ENCODE measurements at places on chromosomes 5 and 9.
A peak's percentile ranks its signal among the peaks of the same experiment; 100 is the strongest.

DNA sequence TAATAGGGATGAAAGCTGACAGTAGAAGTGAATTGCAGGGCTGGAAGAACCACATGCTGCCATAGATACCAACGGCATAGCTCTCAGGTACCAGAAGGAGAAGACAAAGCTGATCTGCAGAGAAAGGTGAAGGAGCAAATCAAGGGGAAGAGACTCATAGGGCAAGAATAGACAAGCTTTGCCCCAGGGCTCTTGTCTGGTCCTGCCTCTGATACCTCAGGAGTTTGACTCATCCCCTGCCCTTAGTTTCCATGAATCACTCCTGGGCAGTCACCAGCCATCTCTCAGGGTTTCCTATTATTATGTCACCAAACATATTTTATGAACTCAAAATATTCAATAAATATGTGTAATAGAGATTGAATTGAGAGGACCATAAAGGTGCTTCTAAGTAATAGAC, 800.9 kb downstream of the DNAH5 start:
- no peak for DNase-seq

DNA sequence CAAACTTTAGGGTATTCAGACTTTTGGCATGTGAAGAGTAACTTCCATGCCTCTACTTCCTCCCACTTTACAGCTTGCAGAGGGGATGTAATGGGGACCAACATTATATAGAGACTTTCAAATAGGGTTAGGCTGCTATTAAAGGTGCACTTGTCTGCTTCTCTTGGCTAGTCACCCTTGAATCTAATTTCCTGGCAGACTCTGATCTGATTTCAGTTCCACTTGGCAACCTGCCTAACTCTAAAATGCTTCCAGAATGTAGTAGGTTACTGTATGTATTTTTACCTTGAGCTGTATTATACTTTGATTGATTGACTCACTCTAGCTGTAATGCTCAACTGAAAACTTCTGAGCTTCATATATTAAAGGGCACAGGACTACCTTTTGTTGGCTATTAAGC, 693.4 kb downstream of the KCTD16 start:
- peak; percentile 1 for DNase-seq

DNA sequence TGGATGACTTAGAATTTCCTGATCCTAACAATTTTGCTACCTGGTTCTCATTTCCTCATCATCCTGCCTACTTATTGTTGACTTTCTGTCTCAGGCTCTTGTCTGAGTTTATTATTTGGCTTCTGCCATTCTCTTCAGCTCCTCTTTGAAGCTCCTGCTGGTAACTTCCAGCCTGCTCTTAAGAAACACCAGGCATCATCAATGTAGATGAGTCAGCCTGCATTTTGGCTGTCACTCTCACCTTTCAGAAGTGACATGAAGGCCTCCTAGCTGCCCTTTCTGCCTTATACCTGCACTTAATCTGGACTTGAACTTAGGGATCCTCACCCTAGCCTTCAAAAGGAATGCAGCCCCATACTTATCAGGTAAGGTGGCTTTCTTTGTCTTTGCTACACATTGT, 551.8 kb upstream of the ZNF608 start:
- DNase-seq: no peak

GRCh38 chr5:10481241-10481935, 39.7 kb downstream of the ROPN1L start:
- DNase-seq: no peak

DNA sequence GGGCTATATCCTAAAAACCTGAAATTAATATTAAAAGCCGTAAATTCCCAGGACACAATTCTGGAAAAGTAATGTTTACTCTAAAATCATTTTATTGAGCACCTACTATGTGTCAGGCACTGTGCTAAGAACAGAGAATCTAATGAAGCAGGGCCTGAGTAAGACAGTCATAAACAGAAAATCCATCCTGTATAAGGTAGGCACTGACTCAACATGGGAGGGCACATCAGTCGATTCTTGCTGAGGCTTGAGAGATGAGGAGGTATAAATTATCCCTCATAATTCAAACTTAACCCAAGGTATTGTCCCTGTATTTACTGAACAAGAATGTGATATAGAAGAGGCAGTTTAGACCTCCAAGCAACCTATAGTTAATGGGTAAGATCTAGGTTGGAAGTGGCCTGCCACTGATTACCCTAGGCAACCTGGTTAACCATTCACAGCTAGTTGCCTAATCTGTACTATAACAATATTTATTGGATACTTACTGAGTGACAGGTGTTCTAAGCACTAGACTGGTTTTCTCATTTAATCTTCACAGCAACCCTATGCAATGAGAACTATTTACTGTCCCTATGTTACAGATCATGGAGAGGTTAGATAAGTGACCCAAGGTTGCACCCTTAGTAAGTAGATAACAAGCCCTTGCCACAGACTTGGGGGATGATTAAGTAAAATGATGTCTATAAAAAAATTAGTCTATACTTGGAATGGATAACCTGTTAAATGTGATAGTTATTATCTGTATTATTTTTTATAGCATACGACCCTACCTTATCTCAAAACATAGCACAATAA, 317.7 kb downstream of the PDE4D start:
- DNase-seq: no peak

Measured in NCI-H2171 treated with DMSO at 0.1 percent for 48 hours (cell line).